ENCODE measurements at places on chromosomes 2 and 18.

GRCh38 chr2:70633508-70633907, 79.9 kb upstream of the TGFA start:
- no peak for DNase-seq

DNA sequence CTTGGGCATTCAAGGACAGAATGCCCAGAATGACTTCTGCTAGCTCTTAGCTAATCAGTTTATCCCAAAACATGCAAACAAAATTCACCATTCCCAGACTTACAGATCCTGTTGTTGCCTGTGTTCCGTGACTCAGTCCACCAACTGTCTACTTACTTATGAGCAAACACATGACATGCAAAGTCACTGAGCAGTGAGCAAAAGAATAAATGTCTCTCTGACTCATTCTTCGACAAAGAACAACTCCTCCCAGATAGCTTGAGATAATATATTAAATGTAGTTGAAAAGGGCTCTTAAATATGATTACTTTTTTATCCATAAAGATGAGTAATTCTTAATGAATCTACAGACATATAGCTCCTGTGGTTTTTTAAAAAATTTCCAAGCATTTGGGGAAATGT, 9.0 kb upstream of the CREG2 start:
- DNase-seq, result peak; percentile 89

DNA sequence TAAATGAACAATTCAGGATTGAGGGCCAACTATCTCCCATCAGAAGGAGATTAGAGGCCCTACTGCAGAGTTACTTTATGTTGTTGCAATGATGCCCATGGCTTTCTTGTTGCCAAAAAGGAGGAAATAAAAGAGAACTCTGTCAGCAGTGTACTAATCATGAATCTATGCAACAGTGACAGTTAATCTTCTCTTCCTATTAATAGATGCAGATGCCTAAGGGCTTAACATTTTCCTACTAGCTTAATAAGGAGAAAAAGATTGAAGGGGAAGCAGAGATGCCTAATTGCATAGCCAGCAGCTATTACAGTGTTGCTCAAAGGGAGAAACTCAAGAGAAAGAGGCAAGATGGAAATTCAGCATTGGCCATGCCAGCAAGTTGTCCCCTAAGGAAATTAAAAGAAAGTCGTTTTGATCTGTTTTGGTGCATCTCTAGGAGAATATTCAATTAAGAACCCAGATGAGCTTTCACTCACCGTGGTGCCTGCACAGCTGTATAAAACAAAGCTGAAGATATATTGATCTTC, 107.1 kb upstream of the KCNJ3 start:
- DNase-seq, result no peak

- no peak for DNase-seq
Observed at GRCh38 chr2:191363267-191363666, 118.1 kb downstream of the MYO1B start.

- DNase-seq, result no peak
Observed at GRCh38 chr2:25479761-25480160, 138.0 kb upstream of the DNMT3A start.

DNA sequence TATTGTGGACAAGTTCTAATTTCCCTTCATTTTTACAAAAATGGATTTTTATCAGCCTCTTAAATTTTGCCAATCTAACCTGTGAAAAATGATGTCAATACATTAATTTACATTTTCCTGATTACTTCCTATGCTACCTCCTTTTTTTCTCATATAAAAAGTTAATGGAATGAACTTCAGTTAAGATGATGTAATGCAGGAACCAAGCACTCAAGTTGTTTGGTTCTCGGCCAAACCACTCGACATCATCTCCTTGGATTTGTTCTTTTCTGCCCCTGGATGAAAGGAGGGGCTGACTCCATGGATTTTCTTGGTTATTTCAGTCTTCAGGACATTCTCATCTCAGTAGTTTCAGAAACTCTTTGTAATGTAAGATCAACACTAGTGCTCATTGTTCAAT, 253.1 kb upstream of the NXPH2 start:
- no peak for DNase-seq

DNA sequence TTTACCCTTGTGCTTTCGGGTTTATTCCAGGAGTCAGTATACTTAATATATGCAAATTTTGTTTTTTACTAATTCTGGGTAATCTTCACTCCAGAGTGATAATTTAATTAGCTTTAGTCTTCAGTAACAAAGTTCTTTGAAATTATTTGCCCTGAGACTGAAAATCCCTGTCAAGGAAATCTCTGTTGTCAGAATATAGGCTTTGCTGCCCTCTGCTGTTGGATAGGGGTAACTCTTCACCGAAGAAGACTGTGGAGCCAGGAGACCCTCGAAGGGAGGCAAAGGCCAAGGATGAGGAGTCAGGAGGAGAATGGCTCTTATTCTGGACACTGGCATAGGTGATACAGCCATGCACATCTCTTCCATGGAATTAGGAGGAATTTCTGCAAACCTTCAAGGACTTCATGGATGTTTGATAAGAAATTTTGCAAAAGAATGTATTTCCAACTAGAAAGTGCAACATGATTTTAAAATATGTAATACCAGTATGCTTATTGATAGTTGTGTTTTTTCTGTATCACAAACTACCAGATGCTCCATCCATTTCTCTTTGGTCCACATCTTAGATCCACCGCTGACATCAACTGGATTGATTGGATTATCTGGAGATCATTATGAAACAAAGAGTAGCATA, 182.3 kb downstream of the RDH14 start:
- peak; percentile 33 for DNase-seq

DNA sequence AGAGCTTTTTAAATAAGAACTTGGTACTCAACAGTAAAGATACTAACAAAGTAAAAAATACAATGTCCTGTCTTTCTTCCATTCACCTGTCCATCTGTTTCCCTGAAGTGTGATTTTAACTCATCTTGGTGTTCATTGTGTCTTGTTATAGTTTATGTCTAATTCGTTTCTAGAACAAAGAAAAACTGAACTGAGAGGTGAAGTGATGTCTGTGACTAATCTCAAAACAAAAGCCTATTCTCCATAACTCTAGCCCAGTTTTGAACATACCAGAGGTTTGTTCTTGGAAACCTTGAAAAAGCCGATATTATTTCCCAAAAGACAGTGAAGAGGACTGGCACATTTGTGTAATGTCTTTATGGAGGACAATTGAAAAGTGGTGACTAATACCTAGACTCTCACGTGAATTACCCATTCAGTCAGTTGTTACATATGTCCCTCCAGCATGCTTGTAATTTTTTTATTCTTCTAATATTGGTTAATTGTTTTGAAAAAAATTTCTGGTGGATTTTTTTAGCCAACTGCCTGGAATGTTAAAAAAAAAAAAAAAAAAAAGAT, 725.8 kb downstream of the SATB2 start:
- peak; percentile 78 for DNase-seq

DNA sequence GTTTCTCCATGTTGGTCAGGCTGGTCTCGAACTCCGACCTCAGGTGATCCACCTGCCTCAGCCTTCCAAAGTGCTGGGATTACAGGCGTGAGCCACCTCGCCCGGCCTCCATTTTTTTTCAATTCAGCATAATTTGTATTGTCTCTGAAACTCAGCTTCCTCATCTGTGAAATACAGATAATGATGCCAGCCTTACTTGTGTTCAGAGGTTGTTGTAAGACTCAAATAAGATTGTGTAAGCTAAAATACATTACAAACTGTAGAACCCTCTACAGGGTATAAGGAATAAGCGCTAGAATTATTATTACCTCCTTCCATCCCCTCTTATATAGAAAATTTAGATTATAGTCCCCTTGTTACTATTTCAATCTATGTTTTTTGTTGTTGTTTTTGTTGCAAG, 24.8 kb upstream of the STARD7 start:
- no peak for DNase-seq

DNA sequence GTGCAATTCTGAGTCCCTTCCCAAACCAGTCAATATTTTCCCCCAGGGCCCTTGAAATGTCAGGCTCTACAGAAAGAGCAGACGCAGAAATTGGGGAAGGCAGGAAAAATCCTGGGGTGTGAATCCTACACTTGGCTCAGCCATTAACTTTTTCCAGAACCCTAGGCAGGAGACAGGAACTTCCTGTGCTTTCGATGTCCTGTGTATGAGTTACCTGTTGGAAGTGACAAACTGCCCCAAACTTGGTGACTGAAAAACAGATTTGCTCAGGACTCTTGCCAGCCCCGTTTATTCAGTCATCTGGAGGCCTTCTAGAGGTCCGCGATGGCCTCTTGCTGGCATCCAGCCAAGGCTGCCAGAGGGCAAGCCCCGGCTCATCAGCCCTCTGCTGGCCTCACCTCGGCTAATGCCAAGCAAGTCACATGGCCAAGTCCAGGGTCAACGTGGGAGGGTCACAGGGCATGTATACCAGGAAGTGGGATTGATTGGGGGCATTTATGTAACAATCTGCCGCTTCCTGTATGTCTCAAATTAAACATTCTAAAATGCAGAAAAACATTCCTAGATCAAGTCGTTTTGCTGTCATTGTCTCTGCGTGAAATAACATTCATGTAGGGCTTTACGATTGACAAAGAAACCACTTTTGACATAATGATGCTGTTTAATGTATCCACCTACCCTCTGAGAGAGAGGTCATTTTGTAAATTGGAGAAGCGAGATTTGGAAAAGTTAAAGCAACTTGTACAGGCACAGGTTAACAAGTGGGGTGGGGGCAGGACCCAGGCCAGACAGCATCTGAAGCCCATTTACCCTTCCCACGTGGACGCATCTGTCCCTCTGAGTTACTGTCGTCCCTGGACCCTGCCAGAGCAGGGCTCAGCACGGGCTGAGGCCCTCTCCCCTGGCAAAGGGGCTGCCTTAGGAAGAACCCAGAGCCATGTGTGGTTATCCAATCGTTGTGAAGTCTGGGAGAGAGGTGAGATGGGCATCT, 179.4 kb downstream of the INHBB start:
- no peak for DNase-seq

GRCh38 chr2:46805401-46805951, 110.1 kb downstream of the MCFD2 start:
- DNase-seq, result no peak

GRCh38 chr2:191386938-191387536, 141.8 kb downstream of the MYO1B start:
- DNase-seq, result peak; percentile 88

DNA sequence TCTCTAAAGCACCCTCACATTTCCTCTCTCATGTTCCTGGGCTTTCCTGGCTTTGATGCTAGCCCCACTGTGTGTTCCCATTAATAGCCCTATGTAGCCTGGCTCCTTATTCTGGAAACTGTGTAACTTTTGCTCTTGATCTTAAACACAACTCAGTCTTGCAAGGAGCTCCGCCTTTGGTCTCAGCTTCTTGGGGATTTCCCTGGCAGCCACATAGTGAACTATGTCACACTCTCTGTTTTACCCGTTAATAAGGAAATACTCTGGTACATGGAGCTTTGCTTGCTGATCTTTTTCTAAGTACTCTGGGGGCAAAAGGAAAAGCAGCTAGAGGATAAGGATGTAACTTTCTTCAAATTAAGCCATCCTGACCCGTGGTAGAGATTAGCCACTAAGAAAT, 259.3 kb downstream of the NEDD4L start:
- no peak for DNase-seq

DNA sequence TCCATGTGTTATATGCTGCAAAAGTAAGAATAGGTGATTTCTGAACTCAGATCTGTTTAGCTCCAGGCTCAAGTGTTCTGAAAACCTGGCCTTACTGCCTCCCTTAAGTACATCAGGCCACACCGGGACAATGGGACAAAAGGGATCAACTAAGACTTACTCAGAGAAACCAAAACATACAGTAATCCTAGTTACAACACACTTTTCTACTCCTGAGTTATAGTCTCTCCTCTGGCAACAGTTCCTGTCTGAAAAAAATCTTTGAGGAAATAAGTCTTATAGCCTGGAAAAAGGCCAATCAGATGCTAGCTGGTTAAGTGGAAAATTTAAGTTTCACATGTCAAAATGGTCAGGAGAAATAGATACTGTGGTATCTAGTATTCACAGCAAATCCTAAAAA, 5.6 kb downstream of the METTL5 start:
- DNase-seq, result peak; percentile 41

DNA sequence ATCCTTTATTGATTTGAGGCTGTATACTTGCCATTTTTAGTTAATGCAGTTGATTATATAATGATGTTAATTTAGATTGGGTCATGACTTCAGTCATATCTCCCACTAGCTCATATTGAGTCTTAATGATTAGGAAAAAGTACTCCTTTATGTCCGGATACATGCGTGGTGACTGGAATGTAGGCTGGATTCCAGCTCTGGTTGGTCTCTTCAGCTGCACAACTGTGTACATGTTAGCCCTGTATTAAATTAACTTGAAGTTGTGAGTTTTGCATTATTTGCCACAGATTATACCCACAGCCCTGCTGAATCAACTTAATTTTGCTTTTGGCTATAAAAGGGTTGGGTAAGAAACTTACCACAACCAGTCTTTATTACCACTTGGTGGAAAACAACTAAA, 22.5 kb downstream of the MOB4 start:
- peak; percentile 39 for DNase-seq

GRCh38 chr2:33214436-33214835, 262.0 kb upstream of the RASGRP3 start:
- DNase-seq, result no peak

DNA sequence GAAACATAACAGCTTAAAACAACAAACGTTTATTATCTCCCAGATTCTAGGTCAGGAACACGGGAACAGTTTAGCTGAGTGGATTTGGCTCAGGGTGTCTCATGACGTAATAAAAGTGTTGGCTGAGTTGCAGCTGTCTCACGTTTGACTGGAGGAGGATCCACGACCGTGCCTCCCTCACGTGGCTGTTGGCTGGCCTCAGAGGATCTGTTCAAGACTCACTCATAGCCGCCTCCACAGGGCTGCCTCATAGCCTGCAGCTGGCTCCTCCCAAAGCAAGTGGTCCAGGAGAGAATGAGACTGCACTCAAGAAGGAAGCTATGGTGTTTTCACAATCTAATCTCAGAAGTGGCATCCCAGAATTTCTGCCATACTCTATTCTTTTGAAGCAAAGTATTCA, 167.1 kb downstream of the RPRM start:
- no peak for DNase-seq

DNA sequence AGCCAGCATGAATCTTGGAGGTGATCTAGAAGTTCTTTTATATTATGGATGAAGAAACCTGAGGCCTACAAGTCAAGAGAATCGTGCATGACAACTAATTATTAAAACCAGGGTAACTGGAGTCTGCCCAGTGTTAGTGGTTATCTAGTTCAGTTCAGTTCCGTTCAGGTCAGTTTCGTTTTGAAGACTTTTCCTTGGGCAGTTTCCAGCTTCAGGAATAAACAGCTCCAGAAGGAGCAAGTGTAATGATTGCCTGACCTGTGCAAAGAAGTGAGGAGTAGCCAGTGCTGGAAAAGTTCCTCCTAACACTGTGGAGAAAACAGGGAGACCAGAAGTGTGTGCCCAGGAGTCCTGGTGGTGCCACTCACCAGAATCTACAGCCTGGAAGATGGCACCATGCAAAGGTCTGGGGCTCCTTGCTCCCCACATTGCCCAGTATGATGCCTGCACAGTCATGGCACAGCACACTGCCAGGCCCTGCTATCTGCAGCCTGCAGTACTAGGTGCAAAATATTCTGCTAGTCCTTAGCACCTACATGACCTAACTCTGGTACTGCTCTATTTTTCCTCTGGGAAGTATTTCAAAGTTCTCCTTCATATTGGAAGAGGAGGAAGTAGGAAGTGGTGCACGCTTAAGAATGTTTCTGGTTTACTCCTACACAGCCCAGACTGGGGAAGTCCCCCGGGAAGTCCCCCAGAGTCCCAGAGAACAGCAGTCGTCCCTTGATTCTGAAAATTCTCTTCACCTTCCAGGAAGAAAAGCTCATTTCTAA, 65.8 kb downstream of the SUMO1 start:
- DNase-seq, result no peak

- no peak for DNase-seq
Observed at GRCh38 chr2:163856941-163857340, 121.1 kb upstream of the FIGN start.

Measured in AG10803 (cell line).